ENCODE measurements at places on chromosomes 7 and 10.
A peak's percentile ranks its signal among the peaks of the same experiment; 100 is the strongest.

GRCh38 chr7:92071032-92071431, 63.2 kb downstream of the CYP51A1 start:
- no peak for DNase-seq

- DNase-seq, result peak; percentile 80
Measured at GRCh38 chr7:32588657-32589056, 93.4 kb downstream of the AVL9 start.

DNA sequence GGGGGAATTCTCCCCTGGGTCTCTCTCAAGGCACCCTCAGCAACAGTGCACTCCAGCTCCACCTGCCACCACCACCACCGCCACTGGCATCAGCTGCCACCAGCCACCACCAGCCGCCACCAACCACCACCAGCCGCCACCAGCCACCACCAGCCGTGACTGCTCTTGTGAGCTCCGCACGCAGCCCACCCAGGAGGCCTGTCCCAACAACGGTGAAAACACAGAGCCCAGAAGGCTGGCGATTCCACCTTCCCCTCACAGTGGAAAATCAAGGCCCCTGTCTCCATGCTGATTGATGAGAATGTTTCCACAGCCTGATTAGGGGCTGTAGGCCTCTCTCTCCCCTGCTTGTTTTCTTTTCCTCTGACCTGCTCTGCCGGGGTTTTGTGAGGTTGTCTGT, 41.1 kb downstream of the COBL start:
- no peak for DNase-seq

DNA sequence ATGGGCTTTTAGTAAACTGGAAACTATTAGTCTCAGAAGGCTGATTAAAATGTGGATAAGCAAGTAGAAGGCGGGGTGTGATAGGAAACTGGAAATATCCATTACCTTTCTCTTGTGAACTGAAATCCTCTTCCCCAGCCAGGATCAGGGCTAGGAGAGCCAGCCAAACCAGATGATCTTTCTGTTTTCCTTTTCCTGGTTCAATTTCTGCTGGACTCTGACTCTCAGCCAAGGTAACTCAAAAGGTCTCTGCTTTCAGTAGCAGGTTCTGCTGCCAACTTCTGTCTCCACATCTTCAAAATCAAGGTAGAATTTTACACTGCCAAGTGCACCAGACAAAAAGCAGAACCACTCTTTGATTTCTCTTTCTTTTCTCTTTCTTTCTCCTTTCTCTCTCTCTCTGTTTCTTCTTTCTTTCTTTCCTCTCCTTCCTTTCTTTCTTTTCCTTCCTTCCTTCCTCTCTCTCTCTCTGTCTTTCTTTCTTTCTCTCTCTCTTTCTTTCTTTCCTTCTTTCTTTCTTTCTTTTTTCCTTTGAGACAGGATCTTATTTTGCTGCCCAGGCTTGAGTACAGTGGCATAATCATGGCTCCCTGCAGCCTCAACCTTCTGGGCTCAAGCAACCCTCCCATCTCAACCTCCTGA, 30.8 kb downstream of the OTUD1 start:
- no peak for DNase-seq

- DNase-seq, result no peak
Measured at GRCh38 chr10:107163881-107164861, at the start of gene SORCS1. SORCS1 (minus strand) TSS chr10:107164706.

GRCh38 chr7:148590471-148590870, at the start of gene C7orf33:
C7orf33 (plus strand) TSS chr7:148590766; CDS start chr7:148590926, 160 bp downstream.
- DNase-seq, result no peak

DNA sequence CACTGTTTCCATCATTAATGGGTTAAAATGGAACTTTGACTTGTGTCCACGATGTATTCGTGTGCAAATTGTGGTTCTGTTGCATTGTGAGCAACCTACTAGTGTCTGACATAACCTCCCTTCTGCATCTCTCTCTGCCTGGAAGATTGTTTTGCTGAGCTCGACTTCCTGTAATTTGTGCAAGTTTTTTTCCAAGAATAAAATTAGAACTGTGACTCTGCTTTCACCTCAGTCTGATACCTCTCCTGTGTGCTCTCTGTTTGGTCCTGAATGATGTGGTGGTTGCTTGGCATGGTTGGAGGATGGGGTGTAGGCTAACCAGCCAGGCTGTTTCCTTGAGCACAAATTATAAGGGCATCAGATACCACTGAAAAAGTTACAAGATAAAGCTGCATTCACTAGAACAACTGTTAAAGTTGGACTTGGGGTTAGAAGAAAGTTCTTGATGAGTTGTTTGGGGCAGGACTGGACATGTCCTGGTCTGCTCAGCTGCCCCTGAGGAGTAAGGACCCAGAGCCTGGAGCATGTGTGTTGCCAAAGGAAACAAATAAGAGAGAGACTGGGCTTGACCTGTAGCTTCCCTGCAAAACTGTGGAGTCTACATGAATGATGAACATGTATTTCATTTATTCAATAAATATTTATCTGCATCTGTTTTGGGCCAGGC, 1.9 kb upstream of the VOPP1 start:
- DNase-seq, result no peak

GRCh38 chr7:12221414-12221813, 10.3 kb downstream of the TMEM106B start:
- no peak for DNase-seq

GRCh38 chr10:100899171-100899570, 13.6 kb upstream of the SLF2 start:
- DNase-seq, result no peak

DNA sequence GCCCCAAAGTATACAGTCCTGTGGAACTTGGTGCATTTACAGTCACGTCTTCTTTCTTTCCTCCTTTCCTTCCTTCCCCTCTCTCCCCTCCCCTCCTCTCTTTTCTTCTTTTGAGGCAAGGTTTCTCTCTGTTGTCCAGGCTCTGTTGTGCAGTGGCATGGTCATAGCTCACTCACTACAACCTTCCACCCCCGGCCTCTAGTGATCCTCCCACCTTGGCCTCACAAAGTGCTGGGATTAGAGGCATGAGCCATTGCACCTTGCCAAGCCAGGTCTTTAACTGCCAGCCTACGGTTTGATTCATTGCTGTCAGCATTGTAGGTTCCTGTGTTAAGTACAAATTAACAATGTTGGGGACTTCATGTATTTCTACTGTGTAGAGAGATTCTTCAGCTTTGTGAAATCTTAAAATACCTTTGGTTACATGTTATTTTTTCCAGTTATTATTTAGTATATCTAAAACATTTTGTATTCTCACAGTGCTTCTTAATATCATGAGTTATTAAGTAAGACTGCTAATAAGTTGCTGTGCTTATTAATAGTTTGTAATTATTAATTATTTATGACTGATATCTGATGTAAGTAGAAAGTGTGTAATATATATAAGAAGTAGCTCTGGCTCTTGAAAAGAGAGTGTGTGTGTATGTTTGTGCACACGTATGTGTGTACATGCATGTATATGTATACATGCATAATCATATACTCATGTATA, 320.8 kb downstream of the EXOC4 start:
- DNase-seq, result no peak

DNA sequence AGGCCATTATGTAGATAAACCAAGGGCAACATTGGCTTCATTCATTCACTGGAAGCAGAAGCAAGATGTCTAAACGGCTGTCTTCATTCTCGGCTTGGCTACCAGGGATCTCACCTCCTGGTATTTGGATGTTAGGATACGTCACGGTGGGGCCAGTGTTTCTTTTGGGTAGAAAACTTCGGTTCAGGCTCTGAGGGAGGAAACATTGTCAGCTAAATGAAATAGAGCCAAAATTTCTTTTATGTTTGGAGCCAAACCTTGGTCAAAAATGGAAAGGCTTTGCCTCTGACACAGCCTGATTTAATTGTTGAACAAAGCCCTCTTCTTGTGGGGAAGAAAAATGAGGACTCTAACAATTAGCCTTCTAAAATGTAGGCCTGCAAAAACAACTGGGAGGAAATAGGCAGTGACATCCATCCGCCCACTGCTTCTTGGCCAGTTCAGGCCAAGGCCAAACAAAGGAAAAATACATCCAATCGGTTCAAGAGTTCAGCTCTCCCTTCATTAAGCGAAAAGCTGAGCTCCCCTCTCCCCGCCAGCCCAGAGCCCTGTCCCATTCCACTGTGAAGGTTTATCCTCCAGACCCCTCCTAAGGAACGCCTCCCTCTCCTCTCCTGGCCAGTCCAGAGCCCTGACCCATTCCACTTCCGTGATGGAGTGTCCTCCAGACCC, 44.4 kb downstream of the PFKFB3 start:
- no peak for DNase-seq

- DNase-seq, result no peak
Measured at GRCh38 chr7:155002411-155003091, 373 bp downstream of the PAXIP1 start.

- peak; percentile 67 for DNase-seq
Measured at GRCh38 chr10:624605-625332, 64.7 kb downstream of the DIP2C start.

GRCh38 chr7:139094030-139094429, 15.5 kb downstream of the ZC3HAV1 start:
- DNase-seq, result no peak

DNA sequence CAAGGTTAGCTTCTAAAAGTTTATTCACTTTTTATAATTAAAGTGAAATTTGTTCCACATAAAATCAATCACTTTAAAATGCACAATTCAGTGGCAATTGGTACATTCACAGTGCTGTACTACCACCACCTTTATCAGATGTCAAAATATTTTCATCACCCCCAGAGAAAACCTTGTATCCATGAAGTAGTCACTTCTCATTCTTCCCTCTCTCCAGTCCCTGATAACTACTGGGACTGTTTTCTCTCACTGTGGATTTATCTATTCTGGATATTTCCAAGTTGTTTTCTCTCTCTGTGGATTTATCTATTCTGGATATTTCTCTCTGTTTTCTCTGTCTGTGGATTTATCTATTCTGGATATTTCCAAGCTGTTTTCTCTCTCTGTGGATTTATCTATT, 435.4 kb upstream of the CNTNAP2 start:
- no peak for DNase-seq

DNA sequence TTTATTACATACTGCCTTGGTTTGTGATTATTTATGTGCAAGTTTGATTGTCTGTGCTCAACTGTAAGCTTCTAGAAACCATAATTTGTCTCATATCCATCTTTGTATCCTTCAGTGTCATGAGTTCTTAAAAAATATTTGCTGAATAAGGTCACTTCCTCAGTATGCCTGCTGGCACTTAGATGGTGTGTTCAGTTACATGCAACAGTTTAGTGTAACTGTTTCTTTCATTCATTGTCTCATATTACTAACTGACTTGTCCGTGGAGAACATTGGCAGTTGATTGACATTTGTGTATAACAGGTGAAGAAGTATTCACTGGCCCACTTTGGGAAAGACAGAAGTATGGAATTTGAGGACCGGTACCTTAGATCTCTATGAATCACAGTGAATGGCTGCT, 236.9 kb downstream of the PRKG1 start:
- DNase-seq, result no peak

GRCh38 chr7:32594965-32595490, 99.7 kb downstream of the AVL9 start:
- no peak for DNase-seq

GRCh38 chr7:155222573-155222972, 75.1 kb upstream of the INSIG1 start:
- DNase-seq, result no peak
